Endothelial cell (in vitro differentiated cells): ENCODE measurements at places on chromosomes 6 and 20. TPM values are rescaled to one million over a fixed set of nuclear protein-coding genes. Genes with fewer than 3 reads are reported as not detected.

Gene CYP21A2
- 0.44 TPM for total RNA-seq

Gene NKAIN2
- total RNA-seq = 9.5 TPM

Gene DEFB124
- not detected for total RNA-seq

Gene BMP6
- total RNA-seq = 0.97 TPM

Gene DNAAF9
- 18.8 TPM for total RNA-seq

Gene SLC17A3
- 0.23 TPM for total RNA-seq

DNA sequence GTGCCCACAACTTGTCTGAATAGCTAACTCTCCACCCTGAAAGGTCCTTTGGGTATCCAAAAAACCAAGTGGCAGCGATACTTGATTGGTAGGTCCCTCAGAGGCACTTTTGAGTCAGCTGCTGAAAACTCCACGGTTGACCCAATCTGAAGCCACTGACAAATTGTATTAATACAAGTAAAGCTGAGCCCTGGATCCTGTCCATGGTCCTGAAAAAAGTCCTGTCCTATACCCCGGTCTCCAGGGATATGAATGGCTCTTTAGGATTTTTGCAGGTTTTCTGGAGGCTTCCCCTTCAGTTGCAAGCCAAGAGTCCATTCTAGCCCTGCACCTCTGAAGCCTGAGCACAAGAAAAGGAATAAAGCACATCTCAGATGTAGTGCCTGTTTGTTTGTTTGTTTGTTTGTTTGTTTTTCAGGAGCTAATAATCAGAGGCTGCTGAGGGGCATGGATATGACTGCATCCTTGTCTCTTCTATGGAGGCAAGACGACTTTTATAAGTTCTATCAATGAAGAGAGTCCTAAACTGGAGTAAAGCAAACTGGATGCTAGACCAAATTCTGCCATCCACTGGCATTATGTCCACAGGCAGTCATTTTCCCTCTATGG is 1.7 kb upstream of the SLC12A5 start:
- peak; percentile 62 for DNase-seq

DNA sequence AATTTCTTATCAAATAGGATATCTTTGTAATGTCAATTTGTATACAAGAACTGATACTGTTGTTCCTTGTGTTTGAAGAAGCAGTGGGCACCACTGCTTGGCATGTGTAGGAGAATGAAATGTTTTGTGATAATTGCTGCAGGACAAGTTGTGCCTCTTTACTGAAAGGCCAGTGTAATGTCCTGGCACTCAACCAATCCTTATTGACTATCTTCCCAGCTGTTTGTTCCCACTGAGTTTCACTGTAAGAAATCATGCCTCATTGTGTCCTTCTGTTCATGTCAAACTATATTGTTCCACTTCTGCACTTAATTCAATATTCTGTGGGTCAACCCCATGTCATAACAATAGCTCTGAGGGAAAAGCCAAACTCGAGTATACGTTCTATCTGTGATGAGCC is 136.1 kb upstream of the FAM83B start:
- DNase-seq = no peak

DNA sequence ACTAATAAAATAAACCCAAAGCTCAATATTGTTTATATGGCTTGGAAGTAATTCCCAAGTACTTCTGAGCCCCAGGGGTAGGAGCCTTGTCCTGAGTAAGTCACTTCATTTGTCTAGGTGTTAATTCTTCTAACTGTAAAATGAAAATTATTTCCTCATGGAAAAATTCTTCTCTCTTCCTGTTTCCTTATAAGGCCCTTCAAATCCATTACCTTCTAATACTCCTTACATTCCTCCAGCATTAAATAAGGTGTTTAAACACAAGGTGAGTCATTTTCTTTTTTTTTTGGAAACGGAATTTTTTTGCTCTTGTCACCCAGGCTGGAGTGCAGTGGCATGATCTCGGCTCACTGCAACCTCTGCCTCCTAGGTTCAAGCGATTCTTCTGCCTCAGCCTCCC is 41.9 kb downstream of the PRR18 start:
- no peak for DNase-seq

DNA sequence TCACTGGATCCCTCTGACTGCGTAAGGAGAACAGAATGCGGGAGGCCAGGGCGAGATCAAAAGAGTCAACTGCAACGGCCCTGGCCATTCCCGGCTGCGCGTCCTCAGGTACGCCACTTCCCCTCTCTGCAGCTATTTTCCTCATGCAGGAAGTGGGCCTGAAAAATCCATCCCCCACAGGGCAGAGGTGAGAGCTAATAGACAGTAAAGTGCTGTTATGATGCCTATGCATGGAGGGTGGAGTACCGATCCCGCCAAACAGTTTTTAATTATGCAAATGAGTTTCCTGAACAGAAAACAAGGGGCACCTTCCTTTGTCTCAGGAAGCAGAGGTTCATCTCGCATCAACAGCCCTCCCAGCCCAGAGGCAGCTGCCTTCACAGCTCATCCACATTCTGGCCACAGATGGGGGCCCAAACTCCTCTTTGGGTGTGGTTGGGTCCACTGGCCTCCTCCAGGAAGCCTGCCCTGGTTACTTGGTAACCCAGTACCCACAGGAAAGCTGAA is 9.3 kb downstream of the PREX1 start:
- no peak for DNase-seq

- DNase-seq = no peak
These were observed 9.5 kb downstream of the CNKSR3 start for GRCh38 chr6:154500769-154501577.

GRCh38 chr6:25448965-25449538 is 169.9 kb downstream of the CARMIL1 start:
- no peak for DNase-seq

DNA sequence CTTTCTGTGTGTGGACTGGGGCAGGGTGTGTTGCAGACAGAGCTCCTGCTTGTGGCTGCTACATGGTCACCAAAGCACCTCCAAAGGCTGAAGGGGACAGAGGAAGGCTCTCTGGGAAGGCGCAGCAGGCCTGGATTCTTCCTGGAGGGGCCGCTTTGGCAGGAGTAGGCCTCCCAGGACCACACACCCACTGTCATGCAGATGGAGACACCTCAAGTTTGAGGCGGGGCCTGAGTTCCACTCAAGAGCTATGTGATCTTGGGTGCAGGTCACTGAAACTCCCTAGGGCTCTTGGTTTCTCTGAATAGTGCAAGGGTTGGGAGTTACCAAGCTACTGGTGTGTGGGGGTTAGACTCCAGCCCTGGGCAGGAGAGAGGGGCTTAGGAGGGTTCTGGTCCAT is 27.9 kb downstream of the EFCAB8 start:
- DNase-seq = no peak

- no peak for DNase-seq
These were observed 2.9 kb upstream of the HIVEP2 start for GRCh38 chr6:142947714-142948480.

GRCh38 chr6:127073222-127073621 is 45.2 kb upstream of the RSPO3 start:
- DNase-seq = no peak

- DNase-seq = no peak
These were observed 64.8 kb upstream of the FOXQ1 start for GRCh38 chr6:1247056-1247455.

DNA sequence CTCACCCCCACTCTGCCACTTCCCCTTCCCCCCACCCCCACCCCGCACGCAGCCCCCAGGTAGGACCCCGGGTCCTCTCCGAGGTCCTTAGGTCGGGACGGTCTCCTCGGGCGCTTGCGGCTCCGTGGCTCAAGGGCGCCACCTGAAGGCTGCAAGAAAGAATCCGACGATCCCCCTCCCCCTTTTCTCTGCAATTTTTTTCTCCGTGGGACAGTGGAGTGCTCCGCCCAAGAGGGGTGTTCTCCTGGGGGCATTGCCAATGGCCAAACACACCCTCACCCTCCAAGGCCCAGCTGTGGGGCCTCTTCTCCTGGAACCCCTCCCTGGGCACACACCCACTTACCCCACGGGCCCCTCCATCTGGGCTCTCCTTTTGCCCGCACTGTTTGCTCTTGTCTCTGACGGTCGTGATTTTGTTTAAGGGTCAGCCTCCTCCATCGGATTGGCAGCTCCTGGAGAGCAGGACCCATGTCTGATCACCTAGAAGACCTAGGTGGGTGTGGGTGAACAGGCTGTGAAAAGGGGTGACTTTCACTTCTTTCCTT is 1.1 kb upstream of the TMEM74B start:
- DNase-seq = peak; percentile 80

DNA sequence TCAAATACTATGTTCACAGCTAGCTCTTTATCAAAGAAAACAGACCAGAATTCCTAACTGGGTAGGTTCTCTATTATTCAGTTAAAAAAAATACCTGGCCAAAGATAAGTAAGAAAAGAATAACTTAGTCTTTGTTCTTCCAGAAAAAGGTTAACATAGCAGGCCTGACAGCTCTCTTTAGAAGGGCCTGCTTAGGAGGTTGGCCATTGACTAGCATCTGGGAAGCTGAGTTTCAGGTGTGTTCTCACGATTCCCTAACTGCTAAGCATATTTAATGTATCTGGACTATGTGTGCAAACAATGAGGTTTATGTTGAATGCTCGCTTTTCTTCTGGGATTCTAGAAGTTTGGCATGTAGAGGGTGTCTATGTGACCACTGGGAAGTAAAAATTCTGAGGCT is 618.9 kb downstream of the HACE1 start:
- DNase-seq = no peak

DNA sequence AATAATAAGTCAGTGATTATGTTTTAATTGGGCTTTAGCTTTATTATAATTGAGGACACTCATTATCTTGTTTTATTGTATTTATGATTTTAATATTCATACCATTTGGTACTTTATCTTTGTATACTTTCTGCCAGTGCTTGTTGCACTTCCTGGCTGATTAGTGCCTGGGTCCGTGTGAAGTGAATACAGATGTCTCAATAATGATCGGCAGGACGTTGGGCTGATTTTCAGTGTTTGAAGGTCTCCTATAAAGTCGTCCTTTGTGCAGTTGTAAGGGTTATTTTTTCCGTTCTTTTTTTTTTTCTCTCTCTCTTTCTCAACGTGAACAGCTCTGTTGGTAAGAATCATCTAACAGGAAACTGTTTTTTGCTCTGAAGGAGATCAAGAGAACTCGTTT is 450.0 kb upstream of the POU3F2 start:
- DNase-seq = no peak

DNA sequence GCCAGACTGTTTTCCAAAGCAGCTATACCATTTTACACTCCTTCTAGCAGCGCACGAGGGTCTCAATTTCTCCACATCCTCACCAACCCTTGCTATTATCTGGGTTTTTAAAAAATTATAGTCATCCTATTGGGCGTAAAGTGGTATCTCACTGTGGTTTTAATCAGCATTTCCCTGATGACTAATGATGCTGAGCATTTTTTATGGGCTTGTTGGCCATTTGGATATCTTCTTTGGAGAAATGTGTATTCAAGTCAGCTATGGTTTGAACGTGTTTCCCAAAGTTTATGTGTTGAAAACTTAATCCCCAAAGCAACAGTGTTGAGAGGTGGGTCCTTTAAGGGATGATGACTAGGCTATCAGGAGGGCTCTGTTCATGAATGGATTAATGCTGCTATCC is 6.7 kb downstream of the MCUR1 start:
- no peak for DNase-seq

DNA sequence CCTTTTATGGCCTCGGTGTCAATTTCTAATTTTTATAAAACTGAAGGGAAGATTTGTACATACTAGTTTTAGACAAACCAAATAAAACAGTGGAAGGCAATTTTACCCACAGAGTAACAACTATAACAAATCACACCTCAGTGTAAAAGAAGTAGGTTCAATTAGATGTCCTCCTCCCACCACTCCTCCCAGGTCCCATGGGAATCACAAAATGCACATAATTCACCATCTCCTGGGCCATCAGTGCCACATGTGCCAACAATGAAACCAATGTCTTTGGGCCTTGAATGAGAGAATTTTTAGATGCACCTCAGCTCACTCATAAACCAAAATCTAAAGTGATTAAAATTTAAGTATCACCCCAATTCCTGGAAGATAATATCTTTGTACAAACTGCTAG is 267.8 kb downstream of the BTBD9 start:
- no peak for DNase-seq

GRCh38 chr6:44855562-44856411 is 468.3 kb downstream of the CDC5L start:
- DNase-seq = no peak

GRCh38 chr20:23145281-23145700 is 59.2 kb upstream of the CD93 start:
- no peak for DNase-seq

GRCh38 chr6:1657771-1658165 is 48.1 kb downstream of the FOXC1 start:
- DNase-seq = no peak

DNA sequence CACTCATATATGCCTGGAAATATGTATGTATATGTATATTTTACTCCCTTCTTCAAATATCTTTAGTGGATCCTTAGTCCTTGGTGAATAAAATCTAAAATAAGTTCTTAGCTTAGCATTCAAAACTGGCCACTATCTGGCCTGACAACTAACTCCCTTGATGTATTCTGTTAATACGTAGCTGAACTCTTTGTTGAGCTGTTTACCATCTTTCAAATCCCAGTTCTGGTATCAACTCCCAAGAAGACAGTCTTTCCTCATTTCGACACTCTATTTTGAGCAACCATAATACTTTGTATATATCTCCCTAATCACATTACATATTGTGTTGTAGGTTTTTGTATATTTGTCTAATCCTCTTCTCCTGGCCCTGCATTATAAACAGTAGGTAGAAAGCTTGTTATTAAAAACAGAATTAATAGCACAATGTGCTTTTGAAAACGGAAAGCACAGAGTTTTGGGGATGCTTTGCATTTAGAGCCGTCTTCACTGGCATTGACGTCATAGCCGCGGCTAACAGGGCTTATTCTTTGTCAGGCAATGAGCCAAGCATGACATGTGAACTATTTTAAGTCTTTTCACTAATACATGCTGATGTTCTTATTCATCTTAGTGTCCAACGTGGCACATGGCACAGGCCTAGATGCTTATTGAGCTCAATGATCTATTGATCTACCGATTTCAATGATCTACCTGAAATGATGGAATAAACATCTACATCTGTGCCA is 47.2 kb upstream of the CCN2 start:
- no peak for DNase-seq

DNA sequence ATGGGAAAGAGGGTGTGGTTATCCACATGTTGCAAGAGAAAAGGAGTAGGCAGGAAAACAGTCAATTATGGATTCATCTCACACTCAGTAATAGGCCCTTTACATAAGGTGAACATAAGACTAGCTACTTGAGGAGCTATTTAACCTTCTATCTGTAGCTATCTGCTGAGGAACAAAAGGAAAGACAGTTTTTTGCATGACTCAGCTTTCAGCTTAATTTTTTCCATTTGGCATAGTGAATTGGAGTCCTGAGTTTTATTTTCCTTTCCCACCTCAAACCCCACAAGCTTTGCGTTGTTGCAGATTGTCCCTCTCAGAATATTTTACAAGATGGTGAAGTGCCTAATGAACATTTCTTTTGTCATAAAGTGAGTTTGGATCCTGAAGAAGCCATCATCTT is 32.4 kb downstream of the UBD start:
- no peak for DNase-seq

GRCh38 chr20:49759266-49759950 is 45.7 kb upstream of the B4GALT5 start:
- no peak for DNase-seq

- DNase-seq = no peak
These were observed 25.6 kb downstream of the NFYA start for GRCh38 chr6:41098366-41098765.
